ENCODE measurements at places on chromosomes 5 and 9.

GRCh38 chr5:167800427-167800826 lies 491.0 kb upstream of the WWC1 start:
- DNase-seq: no peak

- DNase-seq: no peak
Observed at GRCh38 chr9:19931098-19931890, 142.5 kb upstream of the SLC24A2 start.

- DNase-seq: no peak
Observed at GRCh38 chr5:124612023-124612422, 134.4 kb downstream of the ZNF608 start.

DNA sequence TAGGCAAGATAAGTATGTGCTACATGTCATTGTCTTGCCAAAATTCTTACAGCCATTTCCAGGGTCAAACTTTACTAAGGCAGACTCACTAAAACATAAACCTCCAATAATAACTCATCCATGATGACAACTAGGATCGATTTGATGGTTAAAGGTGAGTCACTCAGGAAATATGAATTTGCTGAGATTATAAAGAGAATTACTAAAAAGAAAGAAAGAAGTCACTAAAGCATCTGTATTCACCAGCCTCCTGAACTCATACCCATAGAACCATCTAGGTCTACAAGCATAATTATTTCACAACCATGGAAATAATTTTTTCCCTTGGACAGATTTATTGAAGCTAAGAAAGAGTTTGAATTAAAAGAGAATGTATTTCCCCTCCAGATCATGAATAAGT lies 258.6 kb downstream of the TLE1 start:
- DNase-seq: peak; percentile 44

GRCh38 chr5:4294878-4295277 lies 699.2 kb downstream of the IRX1 start:
- no peak for DNase-seq

DNA sequence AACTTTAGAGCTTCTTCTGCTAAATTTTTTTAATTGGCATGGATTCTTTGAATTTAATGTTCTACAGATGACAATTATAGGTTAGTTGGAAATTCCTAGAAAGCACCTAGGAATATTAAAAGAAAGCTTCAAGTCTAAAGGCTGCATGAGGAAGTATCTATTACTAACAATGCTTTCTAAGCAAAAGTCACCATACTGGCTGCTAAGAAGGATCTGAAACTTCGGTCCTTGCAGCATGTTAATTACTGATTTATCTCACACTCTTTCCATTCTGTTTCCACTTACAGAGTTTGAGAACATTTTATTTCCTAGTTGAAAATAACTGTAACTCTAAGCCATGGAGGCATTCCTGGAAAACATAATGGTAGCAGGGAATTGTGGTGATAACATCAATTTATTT lies 8.4 kb downstream of the SEMA6A start:
- no peak for DNase-seq

DNA sequence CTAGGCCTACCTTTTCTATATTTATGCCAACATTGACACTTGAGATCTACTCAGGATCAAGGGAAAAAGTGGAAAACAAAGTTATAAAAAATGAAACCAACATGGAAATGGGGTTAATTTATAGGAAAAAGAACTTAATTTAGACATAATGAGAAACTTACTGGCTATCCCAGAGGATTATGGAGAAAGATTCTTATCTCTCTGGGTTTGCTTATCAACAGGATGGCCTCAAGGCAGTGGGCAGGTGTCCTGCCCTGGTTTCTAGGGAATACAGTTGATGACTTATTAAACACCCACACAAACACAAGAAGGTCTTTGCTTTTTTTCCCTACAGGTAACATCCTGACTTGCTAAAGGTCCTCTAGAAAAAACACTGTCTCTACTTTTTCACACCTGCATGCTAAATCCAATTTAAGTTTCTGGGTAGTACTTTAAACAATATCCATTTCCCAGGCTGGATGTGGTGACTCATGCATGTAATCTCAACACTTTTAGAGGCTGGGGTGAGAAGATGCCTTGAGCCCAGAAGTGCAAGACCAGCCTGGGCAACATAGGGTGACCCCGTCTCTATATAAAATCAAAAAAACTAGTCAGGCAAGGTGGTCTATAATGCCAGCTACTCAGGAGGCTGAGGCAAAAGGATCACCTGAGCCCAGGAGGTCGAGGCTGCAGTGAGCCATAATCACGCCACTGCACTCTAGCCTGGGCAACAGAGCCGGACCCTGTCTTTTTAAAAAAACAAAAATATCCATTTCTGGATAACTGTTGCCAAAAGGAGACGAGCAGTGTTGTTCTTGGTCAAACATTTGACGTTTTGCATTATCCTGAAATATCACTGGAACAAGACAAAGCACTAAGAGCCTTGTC lies 6.6 kb upstream of the ZNF608 start:
- DNase-seq: no peak

- peak; percentile 33 for DNase-seq
Observed at GRCh38 chr5:172713113-172713808, 57.7 kb downstream of the DUSP1 start.

DNA sequence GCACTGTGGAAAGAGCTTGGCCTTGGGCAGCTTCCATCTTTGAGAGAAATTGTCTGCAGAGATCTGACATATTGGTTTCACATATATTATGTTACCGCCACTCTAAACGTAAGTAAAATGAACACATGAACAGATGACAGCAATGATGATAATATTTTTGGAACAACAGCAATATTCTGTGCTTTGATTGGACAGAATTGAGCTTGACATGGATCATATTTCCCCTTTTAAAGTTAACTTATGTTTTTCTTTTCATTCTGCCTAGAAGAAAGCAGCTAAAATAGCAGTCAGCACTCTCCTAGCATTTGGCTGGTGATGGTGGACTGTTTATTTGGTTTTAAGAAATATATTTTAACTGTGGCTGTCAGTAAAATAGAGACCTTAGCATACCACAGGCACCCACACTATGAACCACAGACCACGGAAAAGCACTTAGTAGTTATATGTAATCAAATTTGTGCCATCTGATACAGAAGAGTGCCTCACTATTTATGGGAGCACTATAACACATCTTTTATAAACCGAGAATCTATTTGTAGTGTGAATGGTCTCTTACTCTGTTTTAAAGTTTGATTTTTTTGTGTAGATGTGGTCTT lies 1.8 kb upstream of the CFAP95 start:
- DNase-seq: peak; percentile 18

- peak; percentile 17 for DNase-seq
Observed at GRCh38 chr9:30075451-30076199, 2308.8 kb upstream of the ACO1 start.

GRCh38 chr9:84024041-84024575 lies 43.5 kb downstream of the RMI1 start:
- no peak for DNase-seq

GRCh38 chr9:16718296-16718695 lies 152.2 kb downstream of the BNC2 start:
- DNase-seq: peak; percentile 33

GRCh38 chr9:83992407-83992806 lies 11.8 kb downstream of the RMI1 start:
- no peak for DNase-seq

GRCh38 chr9:87781331-87781730 lies 55.4 kb downstream of the CTSL start:
- DNase-seq: no peak

GRCh38 chr9:83066771-83067170 lies 3.8 kb upstream of the RASEF start:
- DNase-seq: peak; percentile 85

DNA sequence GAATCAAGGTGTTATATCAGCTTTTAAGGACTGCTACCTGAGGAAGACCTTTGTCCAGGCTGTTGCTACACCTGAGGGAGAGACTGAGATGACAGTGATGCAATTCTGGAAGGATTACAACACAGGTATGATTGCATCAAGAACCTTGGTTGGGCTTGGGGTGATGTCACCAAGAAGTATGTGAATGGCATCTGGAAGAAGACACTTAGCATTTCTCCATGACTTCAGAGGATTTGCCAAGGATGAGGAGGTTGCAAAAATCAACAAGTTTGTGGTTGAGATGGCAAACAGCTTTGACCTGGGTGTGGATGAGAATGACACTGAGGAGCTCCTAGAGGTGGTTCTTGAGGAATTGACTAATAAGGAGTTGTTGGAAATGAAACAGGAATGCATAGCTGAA lies 67.9 kb upstream of the PANK3 start:
- peak; percentile 69 for DNase-seq

DNA sequence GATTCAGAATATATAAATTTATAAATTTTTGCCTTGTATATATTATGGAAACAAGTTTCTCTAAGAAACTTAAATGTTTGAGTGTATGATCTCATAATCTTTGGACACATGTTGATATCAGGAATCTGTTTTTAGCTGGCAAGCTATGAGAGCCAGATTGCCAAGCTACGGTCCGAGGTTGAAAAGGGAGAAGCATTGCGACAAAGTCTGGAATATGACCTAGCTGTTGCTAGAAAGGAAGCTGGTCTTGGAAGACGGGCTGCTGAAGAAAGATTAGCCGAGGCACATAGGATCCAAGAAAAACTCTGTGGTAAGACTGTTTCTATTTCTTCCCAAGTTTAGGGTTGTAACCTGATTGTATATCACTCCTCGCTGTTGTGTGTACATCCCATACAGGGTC lies 25.9 kb downstream of the CCDC171 start:
- no peak for DNase-seq

- DNase-seq: peak; percentile 92
Observed at GRCh38 chr5:181243564-181244343, at the start of gene RACK1. RACK1 (minus strand) TSS chr5:181243906; CDS start chr5:181243800, 106 bp downstream.

DNA sequence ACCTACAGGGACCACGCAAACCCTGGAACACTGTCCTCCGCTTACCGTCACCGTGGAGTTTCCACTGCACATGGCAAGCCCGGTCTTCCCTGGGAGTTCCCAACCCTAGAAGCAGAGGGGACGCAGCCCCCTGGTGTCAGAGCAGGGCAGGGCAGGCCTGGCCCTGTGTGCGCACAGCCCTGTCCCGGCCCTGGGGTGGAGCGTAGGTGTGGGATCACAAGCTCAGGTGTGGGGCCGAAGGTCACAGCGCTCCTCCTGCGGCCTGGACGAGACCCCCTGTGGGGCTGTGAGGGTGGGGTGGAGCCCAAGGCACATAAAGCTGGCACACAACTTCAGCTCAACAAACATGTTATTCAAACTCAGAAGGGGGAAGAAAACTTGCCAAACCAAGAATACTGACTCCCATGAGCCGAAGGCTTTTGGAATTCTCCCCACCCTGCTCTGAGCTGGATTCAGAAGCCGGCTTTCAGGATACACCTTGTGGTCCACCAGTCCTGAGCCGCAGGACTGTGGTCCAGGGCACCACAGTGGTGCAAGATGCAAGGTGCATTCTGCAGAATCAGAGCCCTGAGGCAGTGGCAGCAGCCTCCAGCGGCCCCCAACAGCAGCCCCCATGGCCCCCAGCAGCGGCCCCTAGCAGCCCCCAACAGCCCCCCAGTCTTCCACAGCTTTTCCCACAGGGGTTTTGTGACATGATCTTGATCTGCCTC lies 11.8 kb upstream of the EXOC3 start:
- peak; percentile 54 for DNase-seq

DNA sequence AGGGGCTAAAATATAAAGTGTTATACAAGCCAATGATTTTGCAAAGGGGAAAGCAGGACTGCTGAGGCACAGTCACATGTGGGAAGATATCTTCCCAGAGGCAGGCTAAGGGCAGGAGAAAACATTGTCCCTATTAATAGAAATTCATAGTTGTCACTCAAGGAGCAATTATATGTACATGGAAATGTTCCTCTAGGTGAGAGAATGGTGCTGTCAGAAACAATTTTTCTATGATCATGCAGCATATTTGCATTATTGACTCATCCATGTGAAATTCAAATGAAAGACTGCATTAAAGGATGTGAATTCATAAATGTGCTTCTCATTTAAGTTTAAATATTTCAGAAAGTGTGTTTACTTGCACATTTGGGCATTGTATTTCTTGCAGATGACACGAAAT lies 775.9 kb upstream of the CDH9 start:
- no peak for DNase-seq

DNA sequence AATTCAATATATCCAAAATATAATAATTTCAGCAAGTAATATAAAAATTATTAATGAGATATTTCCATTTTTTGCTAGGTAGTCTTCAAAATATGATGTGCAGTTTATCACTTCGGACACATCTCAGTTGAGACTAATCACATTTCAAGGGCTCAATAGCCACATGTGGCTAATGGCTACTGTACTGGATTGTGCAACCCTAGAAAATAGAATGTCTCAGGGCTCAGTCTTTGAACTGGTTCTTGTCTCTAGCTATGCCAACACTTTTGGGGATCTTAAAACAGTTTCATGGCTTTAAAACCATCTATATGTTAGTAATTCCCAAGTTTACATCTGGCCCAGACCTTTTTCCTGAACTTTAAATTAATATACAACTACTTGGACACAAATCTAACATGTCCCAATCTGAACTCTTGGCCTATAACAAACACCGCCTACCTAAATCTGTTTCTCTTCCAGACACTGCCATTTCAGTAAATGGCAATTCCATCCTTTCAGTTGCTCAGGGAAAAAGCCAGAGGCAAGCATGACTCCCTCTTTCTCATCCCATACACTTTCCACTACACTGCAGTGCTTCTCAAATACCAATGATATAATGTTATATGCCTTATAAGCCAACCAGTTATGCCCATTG lies 18.8 kb downstream of the PTAR1 start:
- DNase-seq: no peak

- DNase-seq: no peak
Observed at GRCh38 chr5:115168829-115169486, 750 bp downstream of the TRIM36 start.

DNA sequence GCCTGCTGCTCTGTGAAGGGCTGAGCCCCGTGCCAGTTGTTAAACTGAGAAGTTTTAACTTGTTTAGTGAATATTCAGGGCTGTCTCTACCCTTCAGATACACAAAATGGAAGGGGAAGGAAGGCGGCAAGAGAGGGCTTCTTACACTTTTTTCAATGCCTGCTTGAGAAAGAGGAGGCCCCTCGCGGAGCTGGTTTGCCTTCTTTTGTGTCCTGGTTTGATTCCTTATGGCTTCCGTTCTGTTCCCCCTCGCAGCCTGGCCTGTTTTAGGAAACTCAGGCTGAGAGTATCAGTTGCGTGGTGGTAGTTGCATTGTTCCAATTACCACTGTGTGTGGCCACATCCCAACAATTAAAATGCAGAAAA lies 1.0 kb downstream of the FAM53C start:
- no peak for DNase-seq

- DNase-seq: peak; percentile 19
Observed at GRCh38 chr5:91339063-91339705, 43.9 kb downstream of the ARRDC3 start.

GRCh38 chr5:129746876-129747275 lies 1.0 kb upstream of the MINAR2 start:
- no peak for DNase-seq

GRCh38 chr5:35133186-35133585 lies 85.4 kb upstream of the AGXT2 start:
- DNase-seq: no peak
